ENCODE measurements at places on chromosomes 5 and 9.

DNA sequence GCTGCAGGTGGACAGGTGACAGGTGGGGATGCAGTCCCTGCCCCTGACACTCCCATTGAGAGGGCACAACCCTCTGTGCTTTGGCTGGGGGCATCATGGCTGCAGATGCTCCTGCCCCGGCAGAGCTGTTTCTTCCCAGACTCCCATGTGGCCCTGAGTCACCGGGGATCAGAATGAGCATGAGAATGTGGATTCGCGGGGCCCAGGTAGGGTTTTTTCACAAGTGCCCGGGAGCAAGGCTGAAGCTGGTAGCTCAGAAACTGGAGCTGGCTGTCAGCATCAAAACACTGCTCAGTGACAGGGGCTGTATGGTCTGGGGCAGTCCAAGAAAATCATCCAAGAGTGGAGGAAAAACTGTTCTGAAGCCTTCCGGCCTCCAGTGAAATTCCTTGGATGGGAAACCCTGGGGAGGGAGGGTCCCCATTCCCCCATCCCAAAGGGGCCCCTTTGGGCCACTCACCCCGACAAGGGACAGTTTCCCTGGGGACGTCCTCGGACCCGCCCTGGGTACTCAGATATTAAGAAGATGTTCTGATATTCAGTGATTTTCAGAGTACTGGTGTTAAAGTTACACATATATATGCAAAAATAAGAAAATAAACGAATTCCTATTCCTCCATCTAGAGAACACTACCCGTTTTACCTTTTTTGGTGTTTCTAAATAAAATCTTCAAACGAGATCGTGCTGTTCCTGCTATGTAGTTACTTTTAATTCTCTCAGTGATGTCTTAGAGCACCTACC is 120.1 kb upstream of the LPCAT1 start:
- no peak for DNase-seq

DNA sequence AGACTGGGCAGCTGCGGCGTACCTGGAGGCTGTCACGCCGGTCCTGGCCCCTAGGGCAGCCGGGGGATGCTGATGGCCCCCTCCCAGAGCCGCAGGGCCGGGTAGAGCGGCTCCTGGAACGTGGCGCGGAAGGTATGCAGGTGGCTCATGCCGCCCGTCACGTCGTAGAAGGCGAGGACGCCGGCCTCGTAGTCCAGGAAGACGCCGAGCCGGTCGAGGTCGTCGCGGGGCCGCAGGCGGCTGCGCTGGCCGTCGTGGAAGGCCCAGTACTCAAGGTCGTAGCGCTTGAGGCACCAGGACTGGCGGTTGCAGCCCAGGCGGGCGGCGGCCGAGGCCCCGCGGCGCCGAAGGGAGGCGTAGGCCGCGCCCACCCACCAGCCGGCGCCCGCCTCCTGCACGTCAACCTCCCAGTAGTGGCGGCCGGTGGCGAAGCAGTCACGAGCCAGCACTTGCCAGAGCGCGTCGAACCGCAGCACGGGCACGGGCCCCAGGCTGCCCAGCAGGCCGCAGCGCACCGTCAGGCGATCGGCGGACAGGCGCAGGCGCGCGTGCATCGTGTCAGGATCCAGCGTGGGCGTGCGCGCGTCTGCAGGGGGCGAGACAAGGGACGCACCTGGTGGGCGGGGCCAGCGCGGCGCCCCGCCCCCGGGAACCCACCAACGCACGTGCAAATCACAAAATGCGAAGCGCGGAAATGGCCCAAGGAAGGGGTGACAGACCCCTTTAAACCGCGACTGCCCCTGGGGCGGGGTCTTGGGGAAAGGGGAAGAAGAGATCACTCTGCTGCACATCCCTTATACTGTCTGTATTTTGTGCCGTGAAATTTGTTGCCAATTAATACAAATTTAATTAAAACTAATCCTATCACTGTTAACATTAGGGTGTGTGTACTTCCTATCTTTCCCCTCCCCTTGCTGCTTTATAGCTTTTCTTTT is 31.2 kb downstream of the NANS start:
- no peak for DNase-seq

DNA sequence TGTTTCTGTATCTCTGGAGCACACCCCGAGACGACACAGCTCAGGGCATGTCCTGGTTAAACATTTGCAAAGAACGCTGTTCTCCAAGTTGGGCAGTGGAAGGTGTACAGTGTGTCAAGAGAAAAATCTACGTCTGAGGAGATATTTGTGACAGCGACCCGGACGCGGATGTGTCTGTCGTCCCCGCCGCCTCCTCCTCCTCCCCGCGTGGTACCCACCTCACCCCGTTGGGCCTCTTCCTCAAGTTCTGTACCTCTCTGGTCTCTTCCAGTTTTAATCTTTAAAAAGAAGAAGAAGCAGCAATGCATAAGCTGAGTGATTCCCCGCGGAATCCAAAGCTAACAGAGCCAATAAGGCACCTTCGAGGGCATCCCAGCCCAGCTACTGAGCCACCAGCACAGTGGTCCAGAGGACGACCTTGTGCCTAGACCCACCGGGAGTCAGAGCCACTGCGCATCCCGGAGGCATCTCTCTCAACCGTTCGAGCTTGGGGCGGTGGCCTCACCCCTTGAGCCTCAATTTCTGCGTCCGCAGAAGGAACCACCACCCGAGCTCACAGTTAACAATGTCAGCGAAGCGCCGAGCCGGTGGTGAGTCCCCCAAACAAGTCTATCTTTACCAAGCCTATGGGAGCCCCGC is 467 bp downstream of the C9orf78 start:
- no peak for DNase-seq

DNA sequence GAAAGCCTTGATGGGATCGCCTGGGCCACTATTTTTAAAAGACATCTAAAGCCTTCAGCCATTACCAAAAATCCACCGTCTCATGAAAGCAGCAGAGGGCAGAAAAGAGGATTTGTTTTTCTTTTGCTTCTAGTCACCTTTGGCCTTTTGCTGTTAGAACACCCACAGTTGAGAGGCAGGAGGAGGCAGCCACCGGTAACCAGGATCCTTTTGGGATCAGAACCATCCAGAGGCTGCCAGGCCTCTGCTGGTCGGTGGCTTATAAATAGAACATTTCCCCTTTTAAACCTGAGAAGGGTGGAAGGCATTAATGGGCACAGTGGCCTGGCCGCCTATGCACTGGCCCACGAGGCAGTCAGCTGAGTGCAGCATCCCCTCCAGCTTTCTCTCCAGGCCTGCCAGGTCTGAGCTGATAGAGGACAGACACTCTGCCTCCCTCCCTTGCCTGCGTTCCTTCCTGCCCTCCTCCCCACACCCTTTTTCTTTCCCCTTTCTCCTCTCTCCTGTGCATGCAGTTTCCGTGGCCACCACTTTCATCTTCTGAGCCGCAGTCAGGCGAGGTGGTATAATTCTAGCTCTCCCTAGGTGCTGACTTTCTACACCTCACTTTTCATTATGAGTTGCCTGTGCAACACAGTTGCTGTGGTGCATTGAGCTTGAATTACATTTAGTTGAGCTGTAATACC is 253.4 kb downstream of the ARHGAP26 start:
- DNase-seq = no peak

- DNase-seq = no peak
These were observed 60.2 kb downstream of the OSTF1 start for GRCh38 chr9:75148561-75148960.

- DNase-seq = no peak
These were observed 123.1 kb downstream of the ADCY2 start for GRCh38 chr5:7518947-7519560.

- DNase-seq = no peak
These were observed 8.3 kb upstream of the ARHGEF28 start for GRCh38 chr5:73617510-73618279.

- DNase-seq = no peak
These were observed 1062.5 kb downstream of the CDH9 start for GRCh38 chr5:25975885-25976284.

DNA sequence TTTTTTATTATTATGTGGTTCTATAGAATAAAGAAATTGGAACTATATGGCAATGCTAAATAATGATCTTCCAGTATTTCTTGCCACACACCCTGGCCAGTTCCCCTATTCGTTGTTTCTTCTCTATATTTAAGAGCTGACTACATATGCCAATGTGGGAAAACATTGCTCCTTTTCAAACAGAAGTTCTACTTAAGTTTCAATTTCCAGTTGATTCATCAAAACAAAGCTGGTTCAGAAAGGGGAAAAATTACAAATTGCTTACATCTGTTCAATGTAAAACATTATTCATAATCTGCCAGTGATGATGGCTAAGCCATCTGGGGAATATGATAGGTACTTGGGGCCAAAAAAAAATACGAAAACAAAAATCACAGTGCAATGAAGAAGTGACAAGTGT is 76.9 kb downstream of the ST8SIA4 start:
- DNase-seq = no peak

DNA sequence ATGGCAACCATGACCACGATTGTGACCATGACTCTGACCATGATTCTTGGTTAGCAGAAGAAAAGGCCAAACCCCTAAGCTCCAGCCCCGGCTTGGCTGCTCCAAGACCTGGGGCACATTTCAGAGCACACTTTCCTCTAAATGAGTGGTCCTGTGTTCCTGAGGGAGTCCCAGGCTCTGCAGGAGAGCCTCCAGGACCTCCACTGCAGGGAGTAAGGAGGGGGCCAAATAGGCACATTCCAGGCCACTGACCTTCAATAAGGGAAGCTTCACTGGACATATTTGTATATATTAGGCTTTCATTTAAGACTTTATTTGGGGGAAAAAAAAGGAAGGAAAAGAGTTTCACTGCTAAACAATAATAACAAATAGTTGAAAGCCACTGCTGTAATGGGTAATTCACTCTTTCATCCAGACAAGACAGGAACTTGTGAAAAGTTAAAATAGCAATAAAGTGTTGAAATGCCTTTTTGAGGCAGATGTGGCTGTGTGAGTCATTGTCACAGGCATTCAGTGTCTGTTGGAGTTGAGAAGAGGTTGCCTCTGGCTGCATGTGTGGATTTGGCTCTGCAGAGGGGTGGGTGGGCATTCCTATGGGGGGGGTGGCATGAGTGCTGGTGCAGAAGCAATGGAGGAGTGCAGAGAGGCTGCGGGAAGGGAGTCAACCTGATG is 63.9 kb upstream of the TGFBR1 start:
- DNase-seq = no peak

GRCh38 chr5:6788956-6789649 is 75.9 kb downstream of the TENT4A start:
- DNase-seq = no peak

- no peak for DNase-seq
These were observed 64.1 kb downstream of the IQGAP2 start for GRCh38 chr5:76467216-76467615.

DNA sequence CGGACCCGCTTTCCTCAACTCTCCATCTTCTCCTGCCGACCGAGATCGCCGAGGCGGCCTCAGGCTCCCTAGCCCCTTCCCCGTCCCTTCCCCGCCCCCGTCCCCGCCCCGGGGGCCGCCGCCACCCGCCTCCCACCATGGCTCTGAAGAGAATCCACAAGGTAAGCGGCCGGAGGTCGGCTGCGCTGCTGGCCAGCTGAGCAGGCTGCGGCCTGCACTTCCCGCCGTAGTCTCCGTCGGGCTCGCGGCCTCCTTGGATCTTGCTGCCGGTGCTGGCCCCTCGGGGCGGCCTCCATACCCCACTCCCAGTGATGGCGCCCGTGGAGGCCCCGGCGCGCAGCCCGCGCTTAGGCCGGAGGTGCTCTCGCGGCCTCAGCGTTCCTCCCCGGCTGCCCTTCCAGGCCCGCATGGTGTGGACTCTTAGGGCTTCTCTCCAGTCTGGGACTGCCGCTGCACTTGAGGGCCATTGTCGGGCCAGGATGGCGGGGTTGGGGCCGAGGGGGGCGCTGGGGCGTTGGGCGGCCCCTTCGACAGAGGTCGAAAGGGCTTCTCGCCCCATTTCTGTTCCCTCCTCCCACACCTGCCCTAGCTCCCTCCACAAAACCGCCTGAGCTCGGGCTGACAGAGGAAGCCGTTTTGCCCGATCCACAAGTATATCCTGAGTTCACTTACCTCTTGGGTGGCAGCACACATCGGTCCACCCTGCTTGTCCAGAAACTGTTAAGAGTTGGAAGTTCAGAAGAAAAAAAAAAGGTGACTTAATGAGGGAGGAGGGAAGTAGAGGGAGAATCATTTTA is 714 bp downstream of the UBE2D2 start:
- peak; percentile 31 for DNase-seq

GRCh38 chr5:80987078-80987766 is 27.1 kb downstream of the RASGRF2 start:
- no peak for DNase-seq

DNA sequence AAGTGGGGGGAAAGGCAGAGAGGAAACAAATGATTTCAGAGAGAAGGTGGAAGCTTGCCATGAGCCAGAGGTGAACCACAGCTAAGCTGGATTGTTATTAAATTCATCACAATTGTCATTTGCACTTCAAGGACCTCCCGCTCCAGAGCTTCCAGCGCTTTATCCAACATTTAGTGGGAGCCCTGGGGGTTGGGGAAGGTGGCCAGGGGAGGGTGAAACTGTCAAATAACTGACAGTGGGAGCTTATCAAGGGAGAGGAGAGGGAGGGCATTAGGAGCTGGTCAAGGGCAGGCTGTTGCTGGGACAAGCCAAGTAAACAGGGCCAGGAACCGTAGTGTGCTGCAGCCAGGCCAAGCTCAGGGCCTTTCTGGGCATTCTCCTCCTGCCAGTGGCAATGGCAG is 71.5 kb downstream of the SIL1 start:
- no peak for DNase-seq

GRCh38 chr5:117594166-117594565 is 1019.5 kb upstream of the SEMA6A start:
- DNase-seq = no peak

DNA sequence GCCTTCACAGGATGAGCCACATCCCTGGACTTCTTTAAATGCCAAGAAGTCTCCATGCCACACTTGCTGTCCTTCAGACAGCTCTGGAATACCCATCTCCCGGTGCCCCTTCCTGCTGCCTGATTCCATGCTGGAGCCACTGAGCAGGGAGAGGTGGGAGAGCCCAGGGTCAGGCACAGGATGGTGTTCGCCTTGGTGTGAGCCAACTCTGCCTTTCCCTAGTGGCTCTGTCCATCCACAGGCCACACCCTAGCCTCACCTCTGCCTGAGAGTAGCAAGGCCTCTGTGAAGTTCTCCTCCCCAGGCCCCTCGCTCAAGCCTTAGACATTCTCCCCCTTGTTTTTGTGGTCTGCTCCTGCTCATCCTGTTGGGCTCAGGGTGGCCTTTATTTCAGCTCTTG is 54.2 kb upstream of the ANGPTL2 start:
- DNase-seq = no peak

DNA sequence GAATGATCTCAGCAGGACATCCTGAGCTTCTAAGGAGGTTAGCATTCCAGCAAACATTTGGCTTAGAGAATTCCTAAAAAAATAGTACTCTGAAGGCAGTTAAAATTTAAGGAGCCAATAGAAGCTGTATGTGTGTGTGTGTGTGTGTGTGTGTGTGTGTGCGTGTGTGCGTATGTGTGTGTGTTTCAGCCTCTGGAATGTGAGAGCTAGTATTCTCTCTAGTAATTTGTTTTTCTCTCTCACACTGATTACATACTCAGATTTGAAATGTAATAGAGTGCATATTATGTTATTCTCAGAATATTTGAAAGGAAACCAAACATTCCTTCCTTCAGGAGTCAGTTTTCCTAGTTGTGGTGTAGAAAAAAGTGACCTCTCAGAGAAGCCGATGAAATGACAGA is 279.6 kb downstream of the TMEM38B start:
- no peak for DNase-seq

GRCh38 chr9:126326228-126327005 is at the start of gene MVB12B:
MVB12B (plus strand) TSS chr9:126326829; CDS start chr9:126326930, 101 bp downstream.
- DNase-seq = peak; percentile 35

Measured in stimulated activated CD4-positive, alpha-beta T cell treated with anti-CD3 and anti-CD28 coated beads, Interleukin-15, amount 100 ng/mL, for 48 hours (primary cell).